COLO829 (cell line): ENCODE measurements at places on chromosomes 5 and 9.

GRCh38 chr5:167573370-167574127 lies 717.9 kb upstream of the WWC1 start:
- DNase-seq = no peak

DNA sequence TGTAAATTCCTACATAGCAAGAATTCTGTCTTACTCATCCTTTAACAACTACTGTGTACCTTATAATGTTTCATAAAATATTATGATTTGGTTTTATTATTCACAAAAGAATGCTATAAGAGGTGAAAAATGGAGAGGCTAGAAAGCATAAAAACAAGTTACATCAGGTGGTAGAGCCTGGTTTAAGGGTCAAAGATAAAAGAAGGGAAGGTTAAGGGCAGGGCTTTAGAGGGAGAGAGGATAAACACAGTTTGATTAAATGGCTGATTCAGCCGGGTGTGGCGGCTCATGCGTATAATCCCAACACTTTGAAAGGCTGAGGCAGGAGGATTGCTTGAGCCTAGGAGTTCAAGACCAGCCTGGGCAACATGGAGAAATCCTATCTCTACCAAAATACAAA lies 40.4 kb upstream of the HSPB3 start:
- DNase-seq = no peak

- DNase-seq = no peak
Measured at GRCh38 chr5:17223367-17224185, 6.1 kb downstream of the BASP1 start.

DNA sequence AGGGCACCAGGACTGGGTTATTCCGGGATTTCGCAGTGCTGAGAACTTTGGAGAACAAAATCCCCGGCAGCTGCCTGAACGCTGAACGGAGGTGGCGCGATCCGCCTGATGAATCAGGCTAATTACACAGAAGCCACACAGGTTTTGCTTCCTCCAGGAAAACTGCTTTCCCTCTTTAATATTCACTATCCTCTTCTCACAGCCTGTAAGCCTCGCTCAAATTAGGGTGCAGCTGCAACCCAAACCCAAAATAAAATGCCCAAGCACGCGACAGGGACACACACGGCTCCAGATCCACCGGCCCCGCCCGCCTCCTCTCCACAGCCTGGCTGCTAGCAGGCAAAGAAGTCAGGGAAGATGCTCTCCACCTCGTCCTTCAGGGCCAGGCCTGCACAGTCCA lies 6.0 kb downstream of the SOHLH1 start:
- no peak for DNase-seq

DNA sequence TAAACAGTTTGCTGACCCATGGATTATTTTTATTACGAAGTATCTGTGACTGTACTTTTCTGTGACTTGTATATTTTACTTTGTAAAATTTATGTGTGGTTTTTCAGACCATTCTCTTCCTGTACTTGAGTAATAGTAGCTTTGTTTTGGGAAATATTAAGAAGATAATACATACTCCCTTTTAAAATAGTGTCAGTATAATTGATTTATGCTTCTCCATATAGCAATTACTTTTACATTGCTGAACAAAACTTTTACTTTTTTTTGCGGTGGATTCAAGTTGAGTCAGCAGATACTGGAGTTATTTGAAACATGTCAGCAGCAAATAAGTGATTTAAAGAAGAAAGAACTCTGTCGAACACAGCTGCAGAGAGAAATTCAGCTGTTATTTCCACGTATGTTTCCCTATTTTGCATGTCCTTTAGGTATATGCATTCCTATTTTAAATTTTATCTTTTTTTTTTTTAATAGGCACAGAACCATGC lies 28.4 kb downstream of the TENT2 start:
- DNase-seq = no peak

GRCh38 chr5:140293091-140293848 lies 9.6 kb downstream of the PFDN1 start:
- no peak for DNase-seq

DNA sequence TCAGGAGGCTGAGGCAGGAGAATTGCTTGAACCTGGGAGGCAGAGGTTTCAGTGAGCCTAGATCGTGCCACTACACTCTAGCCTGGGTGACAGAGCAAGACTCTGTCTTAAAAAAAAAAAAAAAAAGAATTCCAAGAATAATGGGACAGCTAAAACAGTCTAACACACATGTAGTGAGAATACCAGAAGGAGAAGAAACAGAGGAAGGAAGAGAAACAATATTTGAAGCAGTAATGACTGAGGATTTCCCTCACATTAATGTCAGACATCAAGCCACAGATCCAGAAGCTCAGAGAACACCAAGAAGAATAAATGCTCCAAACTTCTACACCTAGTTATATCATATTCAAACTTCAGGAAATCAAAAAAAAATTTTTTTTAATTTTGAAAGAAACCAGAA lies 47.1 kb upstream of the EFNA5 start:
- no peak for DNase-seq
